MM.1S (cell line): ENCODE measurements at places on chromosomes 2 and 18.

GRCh38 chr2:41958251-41958650 is 89.6 kb upstream of the PKDCC start:
- DNase-seq = no peak

DNA sequence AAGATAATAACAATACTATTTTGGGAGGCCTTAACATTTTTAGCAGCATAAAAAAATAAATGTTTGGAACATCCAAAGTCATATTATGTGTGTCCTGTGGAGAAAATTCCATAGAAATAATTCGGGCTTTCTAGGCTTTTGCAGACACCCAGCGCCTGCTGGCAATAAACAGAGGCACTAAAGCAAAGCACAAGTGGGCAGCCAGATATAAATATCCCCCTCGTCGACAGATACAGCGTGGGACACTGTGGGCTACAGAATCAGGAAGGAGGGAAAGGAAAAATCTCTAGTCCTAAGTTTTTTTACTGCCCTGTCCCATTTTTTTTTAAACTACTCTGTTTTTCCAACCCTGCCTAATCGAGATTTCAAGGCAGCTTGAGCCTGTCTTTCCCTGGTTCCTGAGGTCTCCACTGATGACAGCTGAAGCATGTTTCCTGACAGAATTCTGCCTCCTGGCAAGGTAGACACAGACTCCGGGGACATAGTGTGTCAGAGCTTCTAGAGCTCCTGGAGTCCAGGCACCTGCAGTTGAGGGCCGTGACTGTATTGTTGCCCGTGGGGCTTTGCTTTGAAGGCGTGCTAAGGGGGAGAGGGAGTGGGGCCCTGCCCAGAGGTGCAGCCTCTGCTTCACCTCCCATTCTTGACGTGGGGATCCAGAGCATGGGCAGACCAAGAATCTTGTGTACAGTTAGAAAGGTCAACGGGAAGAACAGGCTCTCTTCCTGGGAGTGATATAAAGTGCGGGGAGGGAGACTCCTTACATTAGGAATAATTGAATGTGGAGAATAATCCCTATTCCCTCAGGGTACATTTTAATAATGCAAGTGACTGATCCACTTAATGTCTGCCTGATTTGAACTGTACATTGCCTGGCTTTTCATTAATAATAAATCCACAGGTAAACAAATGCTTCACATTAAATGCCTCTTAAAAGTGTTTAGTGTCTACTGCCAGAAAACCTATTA is 232.3 kb downstream of the DCC start:
- no peak for DNase-seq

DNA sequence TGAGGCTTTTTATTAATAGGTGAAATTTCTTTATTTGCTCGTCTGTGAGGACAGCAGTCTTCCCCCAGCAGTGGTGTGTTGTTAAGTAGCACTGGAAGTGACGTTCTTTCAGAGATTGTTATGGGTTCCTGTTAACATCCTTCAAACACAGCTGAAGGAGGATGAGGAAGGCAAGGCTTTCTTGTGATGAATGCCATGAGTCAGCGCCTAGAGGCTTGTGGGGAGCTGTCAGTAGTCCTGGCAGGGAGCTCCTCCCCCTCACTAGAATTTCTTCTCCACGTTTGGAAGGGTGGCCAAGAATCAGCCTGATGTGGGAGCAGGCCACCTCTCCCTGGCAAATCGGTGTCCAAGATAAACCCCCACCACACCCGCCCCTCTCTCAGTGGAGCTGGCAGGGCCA is 113.2 kb downstream of the ARHGEF4 start:
- DNase-seq = no peak

GRCh38 chr2:187011206-187011832 is 162.3 kb upstream of the ZSWIM2 start:
- no peak for DNase-seq

DNA sequence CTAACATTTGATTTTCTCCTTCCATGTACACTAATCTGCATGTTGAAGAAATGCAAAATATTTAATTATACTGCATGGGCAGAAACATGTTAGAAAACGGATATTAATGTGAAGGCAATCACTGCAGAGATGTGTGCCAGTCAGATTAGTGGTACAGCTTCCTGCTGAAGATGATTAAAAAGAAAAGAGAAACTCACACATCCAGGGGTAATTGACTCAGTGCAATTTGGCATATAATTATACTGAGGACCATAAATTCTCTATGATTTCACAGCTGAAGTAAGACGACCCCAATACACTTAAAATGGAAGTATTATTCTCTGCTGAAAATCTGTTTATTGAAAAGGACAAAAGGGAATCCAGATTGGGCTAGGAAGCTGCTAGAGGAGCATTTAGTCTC is 243.4 kb downstream of the TGIF1 start:
- no peak for DNase-seq

DNA sequence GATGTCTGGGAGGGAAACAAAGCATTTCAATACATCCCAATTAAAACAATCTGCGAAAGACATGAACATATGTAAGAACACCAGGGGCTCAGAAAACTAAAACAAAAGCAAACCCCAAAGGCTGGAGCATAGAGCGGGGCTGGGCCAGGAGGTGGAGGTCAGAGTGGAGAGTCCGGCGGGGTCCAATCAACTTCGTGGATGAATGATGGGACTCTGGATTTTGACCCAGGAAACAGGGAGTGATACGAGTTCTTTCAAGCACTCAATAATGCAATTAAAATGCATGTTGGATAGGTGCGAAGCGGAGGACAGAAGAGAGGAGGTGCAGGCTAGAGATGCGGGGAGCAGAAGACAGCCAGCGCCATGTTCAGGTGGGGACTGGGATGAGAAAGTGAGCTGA is 200.7 kb upstream of the PXDN start:
- DNase-seq = no peak

- no peak for DNase-seq
Observed at GRCh38 chr2:121626777-121627524, 22.3 kb downstream of the CLASP1 start.
